ENCODE measurements at places on chromosomes 16 and 17. TPM values are rescaled to one million over a fixed set of nuclear protein-coding genes. Genes with fewer than 3 reads are reported as not detected.

DNA sequence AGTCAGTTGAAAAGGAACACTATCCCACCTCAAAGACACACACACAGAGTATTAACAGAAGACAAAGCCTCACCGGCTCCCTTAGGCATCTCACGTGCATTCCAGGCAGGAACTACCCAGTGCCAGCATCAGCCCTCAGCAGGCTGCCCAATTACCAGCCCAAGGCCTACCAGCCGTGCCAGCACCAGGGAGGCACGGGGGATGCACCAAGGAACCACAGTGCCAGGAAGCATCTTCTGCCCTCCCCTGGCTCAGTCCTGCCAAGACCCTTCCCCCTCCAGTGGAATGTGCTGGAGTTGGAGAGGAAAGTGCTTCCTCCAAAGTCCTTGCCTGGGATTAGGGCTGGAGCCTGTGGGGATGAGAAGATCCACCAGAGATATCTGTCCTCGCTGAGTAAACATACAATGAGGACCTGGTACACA is 11.0 kb upstream of the KRT19 start:
- DNase-seq, result no peak

DNA sequence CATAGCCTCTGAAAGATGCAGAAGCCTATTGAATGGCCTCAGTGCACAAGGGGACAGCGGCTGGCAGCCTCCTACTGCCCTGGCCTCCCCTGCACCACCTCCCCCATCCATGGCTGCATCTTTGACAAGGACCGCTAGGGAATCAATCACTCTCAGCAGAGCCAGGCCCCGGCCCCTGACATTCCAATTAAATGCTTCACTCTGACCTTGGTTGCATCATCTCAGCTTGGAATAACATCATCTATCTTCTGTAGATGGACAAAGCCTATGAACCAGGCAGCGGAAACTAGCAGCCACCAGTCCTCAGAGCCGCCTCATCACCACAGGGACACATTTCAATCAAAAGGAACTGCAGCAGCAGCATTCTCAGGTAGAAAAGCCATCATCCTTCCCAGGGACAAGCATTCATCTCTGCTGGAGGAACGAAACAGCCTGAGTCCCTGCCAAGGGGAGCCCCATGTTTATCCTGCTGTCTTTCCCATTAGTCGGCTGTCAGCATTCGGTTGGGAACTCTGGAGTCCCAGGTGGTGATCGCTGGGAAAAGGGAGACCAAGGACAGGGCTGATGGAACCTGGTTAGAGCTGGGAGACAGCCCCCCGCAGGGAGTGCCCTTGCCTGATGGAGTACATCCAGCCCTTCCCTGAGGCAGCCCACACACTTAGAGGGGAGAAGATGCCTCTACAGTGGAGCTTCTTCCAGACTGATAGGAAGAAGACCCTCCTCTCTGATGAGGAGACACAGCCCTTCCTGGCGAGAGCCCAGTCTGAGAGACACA is 11.5 kb upstream of the TMEM132E start:
- no peak for DNase-seq

DNA sequence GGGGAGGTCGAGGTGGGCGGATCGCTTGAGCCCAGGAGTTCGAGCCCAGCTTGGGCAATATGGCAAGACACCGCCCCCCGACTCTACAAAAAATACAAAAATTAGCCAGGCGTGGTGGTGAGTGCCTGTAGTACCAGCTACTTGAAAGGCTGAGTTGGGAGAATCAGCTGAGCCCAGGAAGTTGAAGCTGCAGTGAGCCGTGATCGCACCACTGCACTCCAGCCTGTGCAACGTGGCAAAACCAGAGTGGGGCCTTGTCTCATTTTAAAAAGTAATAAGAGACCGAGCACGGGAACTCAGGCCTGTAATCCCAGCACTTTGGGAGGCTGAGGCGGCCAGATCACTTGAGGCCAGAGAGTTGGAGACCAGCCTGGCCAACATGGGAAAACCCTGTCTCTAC is 24.4 kb upstream of the ABCC1 start:
- no peak for DNase-seq

The METRNL gene
- 55.4 TPM for total RNA-seq

The HASPIN gene
- total RNA-seq, result 0.55 TPM

The TMEM114 gene
- not detected for total RNA-seq

The HSPB9 gene
- not detected for total RNA-seq

The ENO3 gene
- total RNA-seq, result 1.8 TPM

All from stomach (tissue), 19 donors.